Trophoblast cell (in vitro differentiated cells and primary cell): ENCODE measurements at places on chromosomes 2 and 18.

GRCh38 chr2:203673933-203674332, 32.5 kb upstream of the CD28 start:
- DNase-seq, result no peak

DNA sequence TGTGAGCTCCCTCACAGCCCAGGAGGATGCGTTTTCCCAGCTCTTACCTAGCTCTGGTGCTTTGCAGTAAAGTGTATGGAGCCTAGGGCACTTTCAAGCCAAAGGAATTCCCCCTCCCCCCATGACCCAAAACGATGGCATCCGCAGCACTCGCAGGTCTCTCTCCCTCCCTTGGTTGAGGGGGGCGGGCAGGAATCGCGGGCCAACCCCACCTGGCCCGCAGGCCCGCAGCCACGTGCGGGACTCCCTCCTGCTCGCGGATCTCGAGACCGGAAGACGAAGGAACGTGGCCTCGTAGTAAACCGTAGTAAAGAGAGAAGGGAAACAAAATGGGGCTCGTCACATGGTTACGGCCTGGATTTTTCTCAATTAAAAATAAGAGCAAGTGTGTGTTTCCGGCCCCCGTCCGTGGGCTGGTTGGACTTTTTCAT, 8.5 kb downstream of the IRS1 start:
- peak; percentile 50 for DNase-seq

DNA sequence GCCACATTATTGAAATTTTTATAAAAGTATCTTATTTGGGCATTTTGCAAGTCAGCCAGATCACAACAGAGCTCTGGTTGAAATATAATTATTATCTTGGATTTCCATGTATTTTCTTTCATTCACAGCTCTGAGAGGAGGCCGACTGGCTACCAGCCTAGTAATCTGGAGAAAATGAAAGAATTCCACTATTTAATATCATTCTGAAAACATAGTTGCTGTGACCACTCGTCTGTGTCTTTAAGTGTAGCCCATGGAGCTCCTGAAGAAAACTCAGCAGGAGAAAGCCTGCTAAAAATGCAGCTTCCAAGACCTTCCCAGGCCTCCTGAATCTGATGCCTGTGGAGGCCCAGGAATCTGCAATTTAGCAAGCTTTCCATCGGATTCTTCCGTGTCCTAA, 114.7 kb downstream of the SH3BP4 start:
- DNase-seq, result no peak

DNA sequence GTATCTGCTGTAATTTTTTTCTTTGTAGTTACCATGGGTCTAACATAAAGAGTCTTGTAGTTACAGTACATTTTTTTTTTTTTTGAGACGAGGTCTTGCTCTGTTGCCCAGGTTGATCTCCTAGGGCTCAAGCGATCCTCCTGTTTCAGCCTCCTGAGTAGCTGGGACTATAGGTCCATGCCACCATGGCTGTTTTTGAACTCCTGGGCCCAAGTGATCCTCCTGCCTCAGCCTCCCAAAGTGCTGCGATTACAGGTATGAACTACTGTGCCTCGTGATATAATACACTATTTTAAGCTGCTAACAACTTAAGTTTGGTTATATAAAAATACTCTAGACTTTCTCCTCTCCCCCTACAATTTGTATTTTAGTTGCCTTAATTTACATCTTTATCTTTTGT, 46.3 kb downstream of the ASB1 start:
- DNase-seq, result no peak

- DNase-seq, result no peak
These were observed 186.4 kb upstream of the LHCGR start for GRCh38 chr2:48941908-48942307.

GRCh38 chr2:196218106-196218505, 46.7 kb upstream of the STK17B start:
- no peak for DNase-seq

DNA sequence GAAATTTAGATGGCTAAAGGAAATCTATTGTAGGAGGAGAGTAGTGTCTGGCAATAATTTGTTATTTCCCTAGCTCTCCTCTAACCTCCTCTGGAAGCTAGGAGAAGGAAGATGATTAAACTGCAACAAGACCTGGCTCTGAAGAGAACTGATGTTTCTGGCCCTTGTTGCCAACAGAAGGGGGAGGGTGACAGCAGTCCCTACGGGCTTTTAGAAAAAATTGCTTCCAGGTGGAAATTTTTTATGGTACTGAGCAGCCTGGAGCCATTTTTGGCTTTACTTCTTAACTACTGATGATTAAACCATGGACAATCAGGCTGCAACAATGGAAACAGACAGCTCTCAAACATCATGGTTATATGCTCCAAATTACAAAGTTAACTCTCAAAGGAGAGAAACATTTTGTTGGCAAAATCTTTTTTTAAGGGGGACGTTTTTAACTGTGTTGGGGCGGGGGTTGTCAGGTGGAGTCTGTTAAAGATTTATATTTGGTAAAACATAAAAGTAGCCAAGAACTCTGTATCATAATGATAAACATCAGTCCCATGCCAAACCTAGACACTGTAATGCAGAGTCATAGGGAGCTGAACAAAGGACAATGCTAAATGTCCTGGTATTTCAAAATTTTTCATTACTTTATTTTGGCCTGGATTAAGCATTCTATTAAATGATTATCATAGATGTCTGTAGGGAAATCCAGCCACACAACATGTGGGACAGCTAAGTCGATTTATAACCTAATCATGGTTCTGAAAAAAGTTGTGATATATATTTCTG, 70.0 kb downstream of the EXOC6B start:
- peak; percentile 74 for DNase-seq

- peak; percentile 71 for DNase-seq
These were observed 119.1 kb downstream of the CDC42EP3 start for GRCh38 chr2:37552339-37552738.

DNA sequence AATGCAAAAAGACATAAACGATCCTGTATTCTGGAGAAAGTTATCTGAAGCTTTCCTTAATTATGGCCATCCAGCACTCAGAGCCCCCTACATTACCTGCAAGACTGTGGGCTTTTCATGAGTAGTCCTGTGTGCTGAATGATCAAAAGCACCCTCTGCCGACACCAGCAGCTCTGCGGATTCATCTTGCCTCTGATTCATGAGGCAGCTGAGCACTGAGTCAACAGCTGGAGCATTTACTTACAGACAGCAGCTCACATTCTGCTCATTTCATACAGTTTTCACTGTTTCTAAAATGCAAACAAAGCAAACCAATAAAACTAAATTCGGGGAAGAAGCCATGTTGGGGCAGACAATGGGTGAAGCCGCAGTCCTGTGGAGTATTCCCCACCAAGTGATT, 886.5 kb downstream of the CNTNAP5 start:
- DNase-seq, result no peak

GRCh38 chr2:222049946-222050345, 248.9 kb downstream of the PAX3 start:
- no peak for DNase-seq

DNA sequence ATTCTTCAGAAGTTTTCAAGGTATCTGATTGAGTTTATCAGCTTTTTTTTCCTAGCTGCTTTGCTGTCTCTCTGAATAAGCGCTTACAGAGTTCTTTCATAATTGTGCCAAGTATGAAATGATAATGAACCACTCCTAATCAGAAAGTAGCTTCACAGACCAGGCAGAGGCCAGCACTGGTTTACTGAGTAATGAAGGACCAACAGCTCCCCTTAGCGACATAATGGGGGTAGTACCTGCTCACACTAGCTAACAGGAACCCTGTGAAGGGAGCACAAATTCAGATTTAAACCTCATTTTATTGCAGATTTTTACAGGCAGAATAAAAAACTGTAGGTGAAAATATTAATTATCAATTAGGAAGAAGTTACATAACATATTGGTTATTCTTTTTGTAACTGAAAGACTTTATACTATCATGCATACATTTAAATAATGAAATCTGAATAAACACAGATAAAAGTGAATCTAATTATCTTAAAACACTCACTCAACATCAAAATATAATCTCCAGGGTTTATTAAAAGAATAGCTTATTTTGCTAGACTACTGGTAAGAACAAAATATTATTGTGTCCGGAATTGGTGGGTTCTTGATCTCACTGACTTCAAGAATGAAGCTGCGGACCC, 53.7 kb upstream of the LRRC30 start:
- DNase-seq, result peak; percentile 78

DNA sequence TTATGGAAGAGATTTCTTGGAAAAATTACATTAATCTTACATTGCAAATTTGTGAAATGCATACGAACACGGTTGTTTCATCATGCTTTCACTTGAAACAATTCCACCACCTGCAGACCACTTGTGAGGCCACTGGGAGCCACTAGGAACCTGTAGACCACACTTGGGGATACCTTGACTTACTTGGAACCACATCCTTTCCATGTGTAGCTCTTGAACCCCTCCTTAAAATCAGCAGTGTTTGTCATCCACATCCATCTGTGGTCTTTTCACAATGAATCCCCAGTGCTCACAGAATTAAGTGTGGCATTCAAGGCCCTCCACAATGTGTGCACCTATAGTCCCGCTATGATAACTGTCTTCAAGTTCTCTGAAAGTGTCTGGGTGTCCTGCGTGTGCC, 350.9 kb downstream of the MYCN start:
- DNase-seq, result no peak

- peak; percentile 51 for DNase-seq
These were observed 141.9 kb upstream of the CTAGE1 start for GRCh38 chr18:22559414-22560274.

GRCh38 chr2:134144081-134144596, 109.7 kb upstream of the MGAT5 start:
- no peak for DNase-seq

- no peak for DNase-seq
These were observed 70.6 kb downstream of the EMILIN2 start for GRCh38 chr18:2917259-2918047.

GRCh38 chr18:34928754-34929335, 112.4 kb upstream of the MAPRE2 start:
- no peak for DNase-seq

DNA sequence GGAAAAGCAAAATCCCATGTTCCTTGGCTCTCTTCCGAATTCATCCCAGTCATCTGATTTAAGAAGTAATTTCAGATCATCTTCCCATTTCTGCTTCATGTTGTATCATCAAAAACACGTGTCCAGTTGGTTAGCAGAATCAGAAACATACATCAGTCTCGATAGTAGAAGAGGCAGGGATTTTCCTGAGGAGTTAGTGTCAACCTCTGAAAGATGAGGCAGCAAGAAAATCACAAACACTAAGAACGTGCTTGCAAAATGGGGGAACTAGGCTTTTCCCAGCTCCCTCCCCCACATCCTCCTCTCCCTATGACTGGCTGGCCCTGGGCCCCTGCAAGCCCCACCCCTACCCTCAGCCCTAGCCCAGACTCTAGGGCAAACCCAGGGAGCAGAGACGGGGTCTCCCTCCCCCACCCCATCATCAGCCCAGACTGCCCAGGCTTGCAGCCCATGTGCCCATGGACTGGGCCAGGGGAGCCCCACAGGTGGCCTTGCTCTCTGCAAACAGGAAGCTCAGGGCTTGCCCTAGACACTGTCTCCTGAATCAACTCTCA, 161.0 kb upstream of the ID2 start:
- no peak for DNase-seq

GRCh38 chr2:112639936-112640335, 5.8 kb upstream of the SLC20A1 start:
- DNase-seq, result no peak

GRCh38 chr2:32278478-32278853, 762 bp downstream of the YIPF4 start:
- peak; percentile 29 for DNase-seq

- no peak for DNase-seq
These were observed 43.9 kb upstream of the NEMP2 start for GRCh38 chr2:190578158-190579057.

DNA sequence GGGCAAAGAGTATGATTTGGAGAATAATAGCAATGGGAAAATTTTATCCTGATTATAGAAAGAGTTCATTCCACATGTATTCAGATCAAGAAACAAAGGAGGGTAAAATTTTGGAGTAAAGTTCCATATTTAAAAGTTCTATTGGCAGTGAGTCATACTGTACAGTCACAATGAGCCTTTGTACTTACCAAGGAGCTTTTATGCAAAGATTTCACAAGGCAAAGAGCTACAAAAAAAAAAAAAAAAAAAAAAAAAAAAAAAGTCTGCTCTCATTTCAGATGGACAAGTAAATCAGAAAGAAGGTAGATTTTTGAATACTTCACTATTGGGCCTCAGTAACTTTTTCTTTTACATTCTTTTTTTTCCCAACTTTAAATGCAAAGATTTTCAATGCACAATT, 1802.2 kb upstream of the PIK3C3 start:
- no peak for DNase-seq

DNA sequence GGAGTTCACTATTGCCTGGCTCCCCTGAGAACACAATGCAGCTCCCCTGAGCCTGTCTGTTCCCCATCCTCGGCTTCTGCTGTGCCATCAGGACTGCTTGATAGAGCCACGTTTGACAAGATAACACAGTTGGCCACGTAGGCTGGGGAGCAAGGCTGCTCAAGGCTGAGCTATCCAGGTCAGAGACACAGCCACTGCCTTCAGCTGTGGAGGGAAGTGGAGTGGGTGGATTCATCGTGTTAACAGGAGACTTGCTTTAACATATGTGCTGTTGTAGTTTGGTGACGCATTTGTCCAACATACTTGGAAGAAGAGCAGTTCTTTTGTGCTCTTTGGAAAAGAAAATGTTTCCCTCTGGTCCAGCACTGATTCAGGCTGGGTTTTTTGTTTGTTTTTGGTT, 68.8 kb downstream of the WDSUB1 start:
- DNase-seq, result no peak

DNA sequence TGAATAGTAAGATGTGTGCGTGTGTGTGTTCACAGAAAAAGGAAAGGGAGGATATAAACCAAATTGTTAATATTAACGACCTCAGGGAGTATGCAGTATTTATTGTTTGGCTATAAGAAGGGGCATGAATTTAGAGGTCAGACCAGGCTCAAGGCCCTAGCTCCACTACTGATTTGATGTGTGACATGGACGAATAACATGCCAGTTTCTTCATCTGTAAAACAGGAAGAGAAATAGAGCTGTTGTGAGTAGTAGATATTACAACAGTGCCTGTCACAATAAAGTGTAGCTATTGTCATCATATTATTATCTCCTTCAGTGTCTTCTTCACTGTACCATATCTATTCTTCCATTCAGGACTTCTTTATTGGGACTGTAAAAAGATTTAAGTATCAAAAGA, 4.1 kb upstream of the MAT2A start:
- DNase-seq, result no peak

DNA sequence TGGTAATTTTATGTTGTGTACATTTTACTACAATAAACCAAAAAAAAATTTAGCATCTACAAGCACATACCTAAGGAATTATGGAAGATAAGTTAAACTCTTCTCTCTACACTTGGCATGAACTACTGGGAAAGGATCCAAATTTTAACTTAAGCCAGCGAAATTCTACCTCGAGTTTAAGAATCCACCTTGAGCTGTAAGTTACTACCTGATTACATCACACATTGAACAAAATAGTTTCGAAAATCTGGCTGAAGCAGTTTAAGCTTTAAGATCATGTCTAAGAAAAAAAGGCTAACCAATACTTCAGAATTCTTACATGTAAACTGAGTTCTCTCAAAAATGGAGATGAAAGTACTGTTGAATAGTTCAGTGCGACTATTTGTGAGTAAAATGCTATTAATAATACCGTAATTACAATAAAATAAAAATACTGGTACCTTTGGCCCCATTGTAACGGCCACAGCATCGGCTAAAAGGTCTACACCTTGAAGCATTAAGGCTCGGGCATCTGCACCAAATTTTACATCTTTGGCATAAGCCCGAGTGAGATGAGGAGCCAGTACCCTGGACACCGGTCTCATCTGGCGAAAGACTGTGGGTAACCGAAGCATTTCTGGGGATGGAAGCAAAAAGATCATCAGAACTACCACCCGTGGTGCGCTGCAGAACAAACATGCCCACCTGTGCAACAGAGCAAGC, 1.3 kb downstream of the HSPD1 start:
- no peak for DNase-seq

- no peak for DNase-seq
These were observed 103.0 kb downstream of the GPR39 start for GRCh38 chr2:132519566-132519965.
